ENCODE measurements at places on chromosomes 3 and 15.

DNA sequence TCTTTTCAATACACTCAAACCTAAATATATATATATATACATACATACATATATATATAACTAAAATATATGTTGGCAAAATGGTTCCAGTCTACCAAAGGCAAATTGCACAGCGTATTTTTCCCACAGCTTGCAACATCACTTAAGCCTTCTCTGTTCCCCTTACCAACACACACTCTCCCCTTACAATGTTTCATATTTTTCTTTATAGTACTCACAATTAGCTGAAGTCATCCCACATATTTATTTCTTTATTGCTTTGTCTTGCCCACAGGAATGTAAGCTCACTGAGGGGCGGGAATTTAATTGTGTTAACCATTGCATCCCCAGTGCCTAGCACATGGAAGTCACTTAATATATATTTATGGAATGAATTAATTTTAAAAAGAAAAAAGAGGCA, 288.3 kb downstream of the ULK4 start:
- no peak for DNase-seq

- DNase-seq, result peak; percentile 73
Observed at GRCh38 chr15:75104804-75105557, 81.6 kb downstream of the PPCDC start.

- DNase-seq, result no peak
Observed at GRCh38 chr3:103134023-103134724, 699.4 kb downstream of the ZPLD1 start.

DNA sequence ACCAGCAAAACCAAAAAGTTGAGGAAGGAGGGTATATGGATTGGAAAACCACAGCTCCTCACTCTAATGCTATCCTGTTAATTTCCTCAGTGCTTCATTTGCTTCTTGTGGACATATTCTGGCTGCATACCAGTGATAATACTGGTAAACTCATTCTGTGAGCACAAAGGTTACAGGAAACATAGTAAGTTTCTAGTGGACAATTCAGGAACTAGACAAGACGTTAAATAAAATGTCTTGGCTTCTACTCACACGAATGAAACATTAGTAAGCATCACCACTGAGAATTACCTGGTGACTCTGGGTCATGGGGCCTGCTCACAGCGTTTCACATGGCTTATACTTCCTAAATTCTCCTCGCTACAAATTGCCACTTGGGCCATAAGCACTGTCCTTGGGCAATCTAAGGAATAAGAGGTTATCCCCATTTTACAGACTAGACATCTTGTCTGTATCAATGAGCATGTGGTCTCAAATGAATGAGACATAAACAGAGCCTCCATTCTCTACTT, 20.1 kb upstream of the PPIB start:
- no peak for DNase-seq

DNA sequence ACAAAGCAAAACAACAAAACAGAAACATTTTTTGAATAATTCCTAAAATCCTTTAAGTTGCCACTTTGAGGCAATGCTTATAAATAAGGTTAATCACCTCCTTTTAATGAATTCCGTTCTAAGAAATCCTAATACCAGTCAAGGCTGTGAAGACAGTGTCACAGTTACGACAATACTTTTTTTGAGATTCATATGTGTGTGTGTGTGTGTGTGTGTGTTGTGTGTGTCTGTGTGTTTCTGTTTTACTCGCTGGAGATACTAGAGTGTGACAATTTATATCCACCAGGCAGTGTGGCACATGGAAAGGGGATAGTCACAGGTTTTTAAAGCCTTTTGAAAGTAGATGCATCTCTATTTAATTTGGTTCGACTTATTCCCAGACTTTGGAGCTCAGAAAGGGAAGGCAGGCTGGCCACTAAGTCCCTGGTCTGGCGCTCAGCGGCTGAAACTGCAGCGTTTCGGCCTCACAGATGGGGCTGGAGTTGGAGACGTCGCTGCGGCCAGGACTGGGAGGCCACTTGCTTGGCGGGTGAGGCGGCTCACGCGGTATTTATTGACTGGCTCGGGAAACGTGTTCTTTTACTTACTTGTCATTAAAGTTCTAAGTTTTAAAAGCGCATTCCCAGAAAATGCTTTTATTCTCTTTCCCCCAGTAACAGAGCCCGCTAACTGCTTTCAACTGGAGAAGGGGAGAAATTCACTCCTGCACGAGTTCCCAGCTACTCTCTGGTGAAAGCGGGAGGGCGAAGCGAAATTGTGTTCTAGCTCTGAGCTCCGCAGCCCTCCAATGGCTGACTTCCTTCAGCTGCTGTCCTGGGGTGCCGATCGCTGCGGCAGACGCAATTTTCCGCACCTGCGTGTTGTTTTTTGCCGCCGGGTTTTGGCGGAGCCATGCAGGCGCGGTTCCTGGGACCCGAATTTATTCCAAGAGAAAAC, 13.7 kb downstream of the ZIC1 start:
- no peak for DNase-seq

DNA sequence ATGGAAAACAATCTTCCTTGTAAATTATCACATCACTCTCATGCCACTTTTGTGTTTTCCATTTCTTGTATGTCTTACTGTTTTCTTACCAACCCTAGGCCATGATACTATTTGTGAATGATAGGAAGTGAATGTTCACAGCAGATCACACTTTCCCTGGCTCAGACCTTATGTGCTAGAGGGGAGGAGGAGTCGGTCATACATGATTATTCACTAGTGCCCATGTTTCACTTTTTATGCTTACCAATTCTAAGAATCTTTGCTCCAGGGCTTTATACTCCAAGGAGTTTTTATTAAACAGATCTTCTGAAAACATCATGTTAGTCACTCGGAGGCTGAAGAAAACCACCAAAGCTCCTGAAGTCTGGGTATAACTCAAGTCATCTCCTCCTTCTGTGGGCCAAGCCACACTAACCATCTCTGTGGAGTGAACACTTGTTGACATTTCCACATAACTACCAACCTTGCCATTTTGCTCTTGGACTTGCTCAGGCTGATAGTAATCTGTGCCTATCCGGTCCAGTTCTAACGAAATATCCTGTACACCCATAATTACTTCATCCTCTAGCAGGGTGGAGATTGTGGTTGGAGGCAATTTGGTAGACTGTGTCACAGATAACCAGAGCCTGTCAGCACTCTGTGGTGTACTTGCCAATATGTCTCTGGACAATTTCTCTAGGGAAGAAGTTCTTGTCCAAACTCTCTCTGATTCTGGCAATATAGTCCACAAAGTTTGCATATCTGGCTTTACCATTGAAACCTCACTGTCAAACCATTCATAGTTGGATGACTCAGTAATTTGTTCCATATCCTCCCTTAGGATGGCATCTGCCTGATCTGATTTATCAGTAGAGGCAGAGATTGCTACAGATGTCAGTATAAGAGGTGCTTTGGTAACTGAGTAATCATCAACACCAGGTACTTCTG, 76.8 kb downstream of the IMPG2 start:
- no peak for DNase-seq

DNA sequence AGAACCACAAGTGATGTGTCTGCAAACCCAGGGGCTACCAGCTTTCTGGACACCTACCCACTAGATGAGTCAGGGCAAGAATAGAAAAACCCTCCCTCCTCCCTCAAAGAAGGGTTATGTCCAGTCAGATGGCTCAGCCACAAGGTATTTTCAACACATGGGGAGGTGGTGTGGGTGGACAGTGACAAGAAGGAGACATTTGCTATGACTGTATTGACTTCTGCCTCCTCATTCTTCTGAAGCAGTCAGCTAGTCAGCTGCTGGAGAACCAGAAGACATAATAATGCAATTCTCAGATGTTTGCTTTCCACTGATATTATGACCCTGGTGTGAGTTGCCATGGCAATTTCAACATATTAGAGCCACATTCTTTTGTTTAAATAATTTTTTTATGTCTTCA, 66.7 kb upstream of the GOLGA8B start:
- DNase-seq, result no peak

- no peak for DNase-seq
Observed at GRCh38 chr3:24123596-24123995, 178.5 kb downstream of the NR1D2 start.

DNA sequence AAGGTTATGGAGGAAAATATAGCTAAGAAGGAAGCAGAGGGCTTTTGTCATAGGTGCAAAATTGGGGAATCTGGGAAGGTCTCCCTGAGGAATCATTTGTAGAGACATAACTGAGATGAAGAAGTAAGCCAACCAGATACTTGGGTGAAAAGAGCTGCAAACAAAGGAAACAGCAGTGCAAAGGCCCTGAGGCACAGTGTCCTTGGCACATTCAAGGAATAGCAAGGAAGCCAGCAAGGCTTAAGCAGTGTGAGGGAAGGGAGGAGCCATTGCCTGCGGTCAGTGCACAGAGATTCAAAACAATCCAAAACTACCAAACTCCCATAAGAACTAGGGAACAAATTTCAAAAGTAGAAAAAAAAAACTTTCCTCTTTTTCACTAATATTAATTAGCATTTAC, 88.3 kb downstream of the WDR49 start:
- DNase-seq, result no peak

DNA sequence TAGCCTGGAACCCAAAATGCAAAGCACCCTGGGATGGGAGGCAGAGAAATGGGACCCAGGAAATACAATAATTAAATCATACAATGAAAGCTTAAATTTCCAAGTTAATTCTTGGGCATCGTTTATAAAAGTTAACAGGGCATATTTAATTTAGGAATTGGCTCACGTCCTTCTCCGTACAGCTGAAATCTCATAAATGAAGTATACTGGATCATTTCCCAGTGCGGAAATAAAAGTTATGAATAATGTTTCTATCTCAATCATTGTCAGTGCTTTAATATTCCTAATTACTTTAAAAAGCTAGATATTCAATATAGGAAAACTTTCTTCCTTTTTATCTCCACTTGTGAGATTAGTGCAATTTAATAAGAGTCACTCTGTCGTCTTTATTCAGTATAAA, 164.0 kb downstream of the MEGF11 start:
- no peak for DNase-seq

GRCh38 chr3:67863869-67864268, 209.5 kb upstream of the SUCLG2 start:
- DNase-seq, result no peak

DNA sequence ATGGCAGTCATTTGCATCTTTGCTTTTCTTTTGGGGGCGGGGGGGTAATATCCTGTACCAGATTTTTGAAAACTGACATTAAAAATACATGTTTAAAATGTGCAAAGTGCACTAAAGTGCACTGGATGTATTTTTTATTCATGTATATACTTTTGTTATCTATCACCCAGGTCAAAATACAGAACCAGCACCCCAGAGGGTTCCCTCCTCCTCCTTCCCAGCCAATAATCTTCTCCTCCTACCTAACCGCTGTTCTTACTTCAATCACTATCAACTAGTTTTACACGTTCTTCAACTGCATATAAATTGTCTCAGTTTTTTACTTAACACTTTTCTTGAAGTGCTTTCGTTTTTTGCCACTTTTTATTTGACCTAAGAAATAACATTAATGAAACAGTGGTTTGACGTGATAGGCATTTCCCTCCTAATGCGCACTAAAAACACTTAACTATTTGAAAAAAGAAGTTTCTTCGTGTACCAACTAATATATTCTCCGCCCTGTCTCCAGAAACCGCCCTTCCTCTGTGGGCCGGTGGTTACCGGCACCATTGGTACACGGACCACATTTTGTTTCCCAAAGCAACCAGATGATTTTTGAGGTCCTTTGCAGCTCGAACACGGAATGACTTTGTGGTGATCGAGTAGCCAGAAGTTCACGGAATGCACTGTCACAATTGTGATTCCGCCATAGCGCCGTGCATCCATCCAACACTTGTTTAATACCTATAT, 836 bp upstream of the AKAP13 start:
- DNase-seq, result peak; percentile 46

Data from CD4-positive, alpha-beta T cell treated with Interleukin-15 for 1 hour (primary cell).